Hair follicular keratinocyte (primary cell): ENCODE measurements at places on chromosomes 13 and 19. TPM values are rescaled to one million over a fixed set of nuclear protein-coding genes. Genes with fewer than 3 reads are reported as not detected.

SIGLEC12 gene
- total RNA-seq = not detected in 2 replicates

ZNF829 gene
- total RNA-seq = 1.7 and 1.8 TPM in 2 replicates

DHDH gene
- 0.11 and 1.2 TPM in 2 replicates for total RNA-seq

ZNF93 gene
- 3.7 and 8.4 TPM in 2 replicates for total RNA-seq

SHFL gene
- 8.9 and 13.9 TPM in 2 replicates for total RNA-seq

MED25 gene
- 18.7 and 20.5 TPM in 2 replicates for total RNA-seq
